ENCODE measurements at places on chromosomes 5 and 9.
A peak's percentile ranks its signal among the peaks of the same experiment; 100 is the strongest.

GRCh38 chr5:74798977-74799911, 32.2 kb downstream of the NSA2 start:
- DNase-seq, result no peak

DNA sequence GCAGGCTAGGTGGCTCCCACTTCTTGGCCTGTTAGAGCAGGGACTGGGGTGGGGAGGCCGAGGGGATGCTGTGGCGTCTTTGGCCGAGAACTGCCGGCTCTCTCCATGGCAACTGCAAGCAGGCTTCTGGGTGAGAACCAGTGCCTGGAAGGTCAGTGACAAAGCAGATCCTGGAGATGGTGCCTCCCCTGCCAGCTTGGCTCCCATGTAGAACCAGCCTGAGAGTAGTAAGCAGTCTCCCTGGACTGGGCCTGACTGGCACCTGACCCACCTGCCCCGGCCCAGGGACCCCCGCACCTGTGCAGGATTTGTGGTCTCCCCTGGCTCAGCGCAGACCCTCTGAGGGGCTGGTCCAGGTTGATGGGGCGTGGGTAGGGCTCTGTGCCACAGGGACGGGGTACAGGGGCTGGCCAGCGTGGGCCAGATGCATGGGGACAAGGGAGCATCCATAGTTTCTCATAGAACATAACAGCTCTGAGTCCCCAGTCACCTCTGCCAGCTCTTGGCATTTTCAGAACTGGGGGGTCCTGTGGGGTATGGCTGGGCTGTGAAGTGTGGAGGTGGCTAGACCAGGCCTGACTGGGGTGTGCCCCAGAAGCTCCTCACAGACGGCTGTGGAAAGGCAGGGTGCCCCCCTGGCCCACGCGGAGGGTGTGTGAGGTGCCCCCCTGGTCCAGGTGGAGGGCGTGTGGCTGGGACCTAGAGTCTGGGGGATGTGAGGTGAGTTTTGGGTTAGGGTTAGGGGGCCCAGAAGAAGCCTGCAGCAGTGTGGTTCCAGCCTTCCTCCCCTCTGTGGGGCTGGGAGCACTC, 22.2 kb downstream of the CACNA1B start:
- DNase-seq, result no peak

DNA sequence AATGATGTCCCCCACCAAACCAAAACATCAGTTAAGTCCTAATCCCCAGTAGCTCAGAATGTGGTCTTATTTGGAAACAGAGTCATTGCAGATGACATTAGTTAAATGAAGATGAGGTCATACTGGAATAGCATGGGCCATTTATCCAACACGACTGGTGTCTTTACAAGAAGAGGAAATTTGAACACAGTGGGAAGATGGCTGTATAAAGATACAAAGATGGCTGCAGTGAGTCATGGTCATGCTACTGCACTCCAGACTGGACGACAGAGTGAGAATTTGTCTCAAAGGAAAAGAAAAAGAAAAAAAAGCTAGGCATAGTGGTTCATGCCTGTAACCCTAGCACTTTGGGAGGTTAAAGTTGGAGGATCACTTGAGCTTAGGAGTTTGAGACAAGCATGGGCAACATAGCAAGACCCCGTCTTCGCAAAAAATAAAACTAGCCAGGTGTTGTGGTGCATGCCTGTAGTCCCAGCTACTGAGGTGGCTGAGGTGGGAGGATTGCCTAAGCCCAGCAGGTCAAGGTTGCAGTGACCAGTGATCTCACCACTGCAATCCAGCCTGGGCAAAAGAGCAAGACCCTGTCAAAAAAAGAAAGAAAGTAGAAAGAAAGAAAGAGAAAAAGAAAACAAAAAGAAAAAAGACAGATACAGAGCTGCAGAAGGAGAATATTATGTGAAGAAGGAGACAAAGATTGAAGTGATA, 130.0 kb upstream of the CDKN2B start:
- DNase-seq, result no peak

GRCh38 chr9:38286357-38286756, 106.1 kb upstream of the ALDH1B1 start:
- DNase-seq, result no peak

GRCh38 chr5:86623785-86624483, 6.2 kb downstream of the COX7C start:
- DNase-seq, result no peak

GRCh38 chr9:20549053-20549452, 73.2 kb downstream of the MLLT3 start:
- DNase-seq, result no peak

- DNase-seq, result no peak
These were observed 211.6 kb downstream of the SPOCK1 start for GRCh38 chr5:137287569-137287968.

GRCh38 chr5:107853696-107854095, 183.0 kb upstream of the EFNA5 start:
- DNase-seq, result no peak

DNA sequence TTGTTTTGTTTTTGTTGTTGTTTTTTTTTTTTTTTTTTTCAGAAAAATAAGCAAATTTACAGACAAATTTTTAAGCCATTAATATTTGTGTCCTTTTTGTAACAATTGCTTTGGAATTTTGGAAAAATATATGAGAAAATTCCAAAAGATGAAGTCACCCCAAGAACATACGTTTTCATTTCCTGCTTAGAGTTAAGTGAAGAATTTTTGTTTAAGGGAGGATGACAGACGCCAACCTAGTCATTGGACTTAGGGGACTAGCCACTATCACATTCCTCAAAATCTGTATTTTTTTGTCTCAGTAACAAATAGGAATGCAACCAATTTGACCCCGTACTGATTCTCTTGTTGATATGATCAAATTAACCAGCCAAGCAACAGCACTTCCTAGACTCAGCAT, 433.9 kb upstream of the SLC30A5 start:
- no peak for DNase-seq

DNA sequence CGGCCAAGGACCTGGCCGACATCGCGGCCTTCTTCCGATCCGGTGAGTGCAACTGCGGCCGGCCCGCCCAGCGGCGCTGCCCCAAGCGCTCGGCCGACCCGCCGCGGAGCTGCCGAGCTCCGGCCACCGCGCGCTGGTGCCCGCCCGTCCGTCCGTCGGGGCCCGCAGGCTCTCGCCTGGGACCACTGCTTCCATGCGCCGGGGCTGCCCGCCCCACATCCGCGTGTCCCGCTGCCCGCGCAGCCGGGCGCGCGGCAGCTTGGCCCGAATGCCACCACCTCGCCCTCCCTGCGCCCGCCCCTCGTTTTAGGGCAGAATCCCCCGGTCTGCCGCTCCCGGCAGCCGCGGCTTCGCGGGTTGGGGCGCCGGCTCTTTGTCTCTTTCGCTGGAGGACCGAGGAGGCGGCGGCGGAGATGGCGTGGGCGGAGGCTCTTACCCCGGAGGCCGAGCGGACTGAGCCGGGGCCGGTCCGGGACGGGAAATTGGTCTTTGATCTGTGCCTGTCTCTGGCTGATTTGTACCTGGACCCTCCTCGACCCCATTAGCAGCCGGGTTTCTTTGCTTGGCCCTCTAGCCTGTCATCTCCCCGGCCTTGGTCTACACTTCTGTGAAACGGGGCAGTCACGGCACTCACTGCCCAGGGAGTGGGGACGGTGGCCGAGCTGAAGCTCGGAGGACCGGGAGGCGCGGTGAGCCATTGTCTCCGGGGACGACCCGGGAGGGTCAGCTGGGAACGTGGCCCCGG, 871 bp downstream of the TRIO start:
- peak; percentile 36 for DNase-seq

DNA sequence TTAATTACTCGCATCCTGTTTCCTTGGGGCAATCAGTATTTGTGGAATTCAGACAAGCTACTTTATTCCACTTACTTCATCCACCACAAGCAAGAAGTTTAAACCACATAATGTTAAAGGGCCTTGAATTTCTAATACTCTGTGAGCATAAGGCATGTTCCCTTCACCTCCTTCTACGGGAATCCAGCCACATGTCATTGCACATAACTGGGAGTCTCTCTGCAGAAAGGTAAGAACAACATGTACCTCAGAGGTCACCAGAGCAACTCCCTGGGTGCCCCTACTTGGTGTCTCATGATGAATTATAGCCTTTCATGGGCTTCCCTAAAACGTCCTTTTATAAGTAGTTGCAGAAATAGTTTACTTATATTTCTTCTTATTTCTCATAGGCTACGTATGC, 553.2 kb downstream of the DTWD2 start:
- DNase-seq, result no peak

- no peak for DNase-seq
These were observed 23.9 kb upstream of the TMC1 start for GRCh38 chr9:72497447-72498046.

GRCh38 chr5:115424030-115424429, 120.5 kb downstream of the FEM1C start:
- no peak for DNase-seq

DNA sequence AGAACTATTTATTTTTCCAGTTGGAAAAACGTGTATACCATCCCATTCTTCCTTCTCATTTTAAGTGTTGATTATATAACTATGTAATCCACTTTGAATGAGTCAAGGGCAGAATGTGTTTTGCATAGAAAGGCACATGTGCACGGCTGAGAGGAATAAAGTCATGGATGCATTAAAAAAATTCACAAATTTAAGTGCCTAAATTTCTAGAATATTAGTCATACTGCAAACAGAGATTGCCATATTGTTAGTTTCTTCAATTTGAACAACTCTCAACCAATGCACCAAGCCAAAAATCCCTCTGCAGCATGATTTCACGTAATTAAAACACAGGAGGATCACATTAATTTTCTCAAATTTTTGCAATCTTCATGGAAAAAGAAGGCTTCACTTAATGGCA, 166.3 kb downstream of the MPDZ start:
- DNase-seq, result no peak

DNA sequence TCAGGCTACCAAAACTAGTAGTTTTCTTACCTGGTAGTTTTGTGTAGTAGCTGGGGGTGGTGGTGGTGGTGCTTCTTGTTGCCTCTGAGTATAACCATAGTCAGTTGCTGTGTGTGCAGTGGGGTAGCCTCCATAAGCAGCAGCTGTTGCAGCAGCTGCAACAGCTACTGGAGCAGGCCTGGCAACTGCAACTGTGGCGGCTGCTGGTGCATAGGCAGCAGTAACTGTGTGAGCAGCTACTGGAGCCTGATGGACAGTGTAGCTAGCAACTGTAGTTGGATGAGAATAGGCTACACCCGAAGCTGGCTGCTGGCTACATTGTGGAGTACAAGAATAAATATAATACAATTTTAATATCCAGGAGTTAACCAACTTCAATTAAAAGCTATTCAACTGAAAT, 24.7 kb downstream of the ZFR start:
- DNase-seq, result no peak

DNA sequence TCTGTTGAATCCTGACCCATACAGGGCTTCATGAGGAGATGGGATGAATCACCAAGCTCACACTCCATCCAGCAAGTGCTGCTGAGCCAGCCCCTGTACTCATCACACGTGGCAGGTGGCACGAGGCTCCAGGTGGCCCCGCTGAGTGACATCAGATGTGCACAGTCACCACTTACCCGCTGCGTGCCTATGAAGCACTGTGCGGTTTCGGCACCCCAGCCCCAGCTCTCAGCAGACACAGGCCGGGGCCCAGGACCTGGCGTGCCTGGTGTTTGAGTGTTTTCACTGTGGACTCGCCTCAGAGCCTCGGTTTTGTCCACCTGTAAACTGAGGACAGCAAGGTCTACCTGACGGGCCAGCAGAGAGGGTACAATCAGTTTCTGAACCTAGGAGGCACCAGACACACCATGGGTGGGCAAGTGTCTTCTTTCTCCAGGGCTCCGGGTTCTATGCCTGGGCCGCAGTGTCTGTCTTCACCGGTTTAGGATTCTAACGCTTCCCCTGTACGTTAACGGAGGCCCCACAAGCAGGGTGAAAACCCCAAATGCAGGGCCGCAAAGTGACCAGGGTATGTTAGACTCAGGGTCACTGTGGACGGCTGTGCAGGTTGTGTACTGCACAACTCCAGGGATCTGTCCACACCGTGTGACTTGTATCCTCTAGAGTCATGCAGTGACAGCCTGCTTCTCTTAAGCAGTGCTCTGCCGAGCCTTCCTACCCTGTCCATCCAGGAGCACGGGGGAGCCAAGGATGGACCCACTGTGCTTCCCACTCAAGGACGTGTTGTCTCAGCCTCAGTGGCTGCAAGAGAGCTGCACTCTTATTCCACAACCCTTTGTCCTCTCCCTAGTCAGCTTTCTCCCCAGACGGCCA, 44.3 kb upstream of the COL5A1 start:
- DNase-seq, result no peak

GRCh38 chr5:78979117-78979742, 5.9 kb downstream of the ARSB start:
- DNase-seq, result no peak

DNA sequence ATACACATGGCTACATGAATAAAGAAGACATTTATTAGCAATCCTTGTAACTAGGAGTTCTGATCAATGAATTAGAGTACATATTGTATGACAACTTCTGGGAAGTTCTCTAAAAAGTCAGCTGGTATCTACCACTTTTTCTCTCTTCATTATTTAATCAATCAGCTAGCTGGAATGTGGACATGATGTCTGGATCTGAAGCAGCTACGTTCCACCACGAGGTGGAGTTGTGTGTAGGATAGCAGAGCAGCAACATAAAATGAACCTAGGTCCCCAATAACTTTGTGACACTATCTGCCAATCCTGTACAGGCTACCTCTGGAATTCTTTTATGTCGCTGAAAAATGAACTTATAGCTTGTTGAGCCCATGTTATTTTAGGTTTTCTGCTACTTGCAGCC, 32.9 kb upstream of the ENTREP1 start:
- DNase-seq, result no peak

DNA sequence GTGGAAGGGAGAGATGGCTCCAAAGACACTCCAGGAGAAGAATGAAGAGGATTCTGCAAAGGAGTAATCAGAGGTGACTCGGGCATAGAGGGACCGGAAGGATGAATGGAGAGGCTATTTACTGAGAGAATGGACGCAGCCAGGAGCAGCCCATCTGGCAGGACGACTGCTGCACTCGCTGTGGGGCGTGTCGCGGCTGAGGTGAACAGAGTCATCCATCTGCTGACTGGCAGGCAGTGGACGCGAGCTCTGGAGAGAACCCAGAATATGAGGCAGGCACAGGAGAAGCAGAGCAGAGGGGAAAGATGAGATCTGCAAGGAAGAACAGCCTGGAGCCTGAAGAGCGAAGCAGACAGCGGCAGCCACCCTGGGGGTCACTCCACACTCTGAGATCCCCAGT, 16.4 kb downstream of the FGF1 start:
- DNase-seq, result no peak

DNA sequence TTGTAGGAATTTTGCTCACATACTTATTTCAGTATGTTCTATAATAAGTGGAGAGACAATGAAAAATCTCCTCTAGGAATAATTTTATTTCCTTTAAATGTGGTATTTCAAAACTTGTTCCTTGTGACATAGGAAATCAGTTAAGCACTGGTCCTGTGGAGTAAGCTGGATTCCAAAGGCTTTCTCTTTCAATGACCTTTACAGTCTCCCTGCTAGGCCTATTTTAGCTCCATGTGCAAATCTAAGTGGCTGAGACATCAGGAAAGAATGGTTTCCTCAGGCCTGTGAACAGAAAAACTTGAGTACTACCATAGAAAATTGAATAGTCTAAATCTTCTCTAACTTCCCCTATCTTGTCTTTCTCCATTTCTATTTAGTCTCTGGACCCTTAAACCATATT, 514.2 kb upstream of the TLE4 start:
- DNase-seq, result no peak

- DNase-seq, result no peak
These were observed 109.3 kb downstream of the UGCG start for GRCh38 chr9:112005939-112006338.
